ENCODE measurements at places on chromosomes 4 and X.

GRCh38 chr4:57158221-57158620 lies 48.0 kb upstream of the IGFBP7 start:
- DNase-seq, result no peak

DNA sequence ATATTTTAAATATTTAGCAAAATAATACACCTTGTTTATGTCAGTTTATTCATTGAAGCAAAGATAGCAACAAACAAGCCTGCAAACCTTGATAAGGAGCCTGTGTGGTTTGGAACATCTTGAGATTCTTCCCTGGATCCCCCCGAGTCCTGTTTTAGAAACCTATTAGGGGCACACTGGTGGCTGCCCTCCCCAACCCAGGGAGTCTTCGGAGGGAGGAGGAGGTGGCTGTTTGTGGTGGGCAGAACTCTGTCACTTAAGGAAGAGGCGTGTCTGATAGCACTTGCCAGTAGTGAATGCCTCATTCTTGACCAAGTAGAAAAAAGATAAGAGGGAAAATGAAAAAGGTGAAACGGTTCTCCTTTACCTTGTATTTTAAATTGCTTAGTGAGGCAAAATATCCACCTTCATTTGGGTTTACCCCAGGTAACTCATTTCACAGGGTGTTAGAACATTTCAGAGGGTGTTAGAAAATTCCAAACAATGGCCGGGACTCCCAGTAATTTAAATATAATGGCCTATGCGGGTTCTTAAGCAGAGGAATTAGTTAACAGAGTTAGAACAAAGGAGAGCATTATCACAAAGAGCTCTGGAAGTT lies 10.4 kb downstream of the KIT start:
- no peak for DNase-seq

DNA sequence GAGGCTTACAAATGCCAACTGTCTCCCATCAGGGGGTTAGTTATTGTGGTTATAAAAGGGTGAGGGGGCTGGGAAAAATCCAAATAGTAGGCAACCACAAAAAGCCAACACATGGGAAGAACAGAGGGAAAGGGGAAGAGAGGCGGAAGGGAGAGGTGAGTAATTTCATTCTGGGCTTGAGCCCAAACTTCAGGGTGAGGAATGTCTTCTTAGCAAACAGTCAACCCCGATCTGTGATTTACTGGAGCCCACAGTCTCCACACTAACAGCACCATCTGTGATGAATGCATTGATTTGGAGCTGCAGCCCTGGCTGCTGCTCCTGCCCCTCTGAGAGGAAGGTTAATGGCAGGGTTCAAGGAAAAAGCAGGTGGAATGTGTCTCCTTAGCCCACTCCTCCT lies 162.2 kb upstream of the GPR101 start:
- DNase-seq, result no peak

DNA sequence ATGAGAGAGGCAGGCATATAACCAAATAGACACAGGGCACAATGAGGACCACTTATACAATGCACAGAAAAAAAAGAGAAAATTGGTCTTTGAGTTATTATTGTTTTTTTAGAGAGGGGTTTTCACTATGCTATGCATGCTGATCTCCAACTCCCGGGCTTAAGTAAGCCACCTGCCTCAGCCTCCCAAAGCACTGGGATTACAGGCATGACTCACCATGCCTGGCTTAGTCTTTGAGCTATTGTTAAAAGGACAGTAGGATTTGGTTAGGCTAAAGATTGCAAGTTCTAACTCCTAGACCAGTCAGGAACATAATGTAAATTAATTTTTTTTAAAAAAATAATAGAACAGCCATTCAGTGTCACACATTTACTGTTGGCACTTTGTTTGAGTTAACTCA lies 340.1 kb downstream of the GPAT3 start:
- no peak for DNase-seq

DNA sequence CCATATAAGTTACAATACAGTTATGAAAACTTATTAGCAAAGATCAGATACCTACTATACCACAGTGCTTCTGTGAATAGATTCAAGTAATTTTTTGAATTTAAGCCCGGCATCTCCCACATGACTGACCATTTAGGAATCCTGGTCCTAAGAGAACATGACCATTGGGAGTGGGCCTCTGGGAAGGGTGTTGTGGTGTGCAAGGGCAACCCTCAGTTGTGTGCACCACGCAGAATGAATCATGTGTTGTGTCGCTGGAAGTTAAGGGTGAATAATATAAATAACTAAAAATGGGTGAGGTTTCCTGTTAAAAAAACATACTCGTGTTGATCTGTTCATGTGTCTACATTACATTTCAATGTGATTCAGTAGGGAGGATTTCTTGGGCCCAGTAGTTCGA lies 15.5 kb downstream of the CPE start:
- no peak for DNase-seq

GRCh38 chr4:70703619-70704214 lies 15.4 kb downstream of the UTP3 start:
- no peak for DNase-seq

DNA sequence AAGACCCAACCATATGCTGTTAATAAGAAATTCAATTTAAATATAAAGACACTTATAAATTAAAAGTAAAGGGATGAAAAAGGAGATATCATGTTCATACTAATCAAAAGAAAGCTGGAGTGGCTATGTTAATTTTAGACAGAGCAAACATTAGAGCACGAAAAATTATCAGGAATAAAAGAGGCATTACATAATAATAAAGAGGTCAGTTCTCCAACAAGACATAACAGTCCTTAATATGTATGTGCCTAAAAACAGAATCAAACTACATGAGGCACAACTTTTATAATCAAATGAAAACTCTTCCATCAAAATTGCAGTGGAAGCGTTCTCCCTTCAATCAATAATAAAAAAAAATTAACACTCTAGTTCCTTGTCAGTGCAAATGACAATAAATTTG lies 62.6 kb downstream of the ARHGEF6 start:
- no peak for DNase-seq

DNA sequence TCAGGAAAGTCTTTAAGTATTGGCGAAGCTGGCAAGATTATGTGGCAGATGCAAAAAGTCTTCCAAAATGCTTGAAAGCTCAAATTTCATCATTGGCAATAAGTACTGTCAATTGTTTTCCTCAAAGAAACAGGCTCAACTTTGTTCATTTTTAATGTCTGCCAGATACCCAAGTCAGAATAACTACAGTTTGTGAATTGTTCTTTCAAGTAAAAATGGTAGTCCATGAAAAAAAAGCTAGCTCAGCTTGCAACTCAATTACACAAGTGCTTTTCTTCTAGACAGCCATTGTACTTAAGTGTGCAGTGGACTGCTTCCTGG lies 70.5 kb downstream of the AFF1 start:
- DNase-seq, result no peak

GRCh38 chrX:28888416-28888815 lies 301.2 kb downstream of the IL1RAPL1 start:
- no peak for DNase-seq

DNA sequence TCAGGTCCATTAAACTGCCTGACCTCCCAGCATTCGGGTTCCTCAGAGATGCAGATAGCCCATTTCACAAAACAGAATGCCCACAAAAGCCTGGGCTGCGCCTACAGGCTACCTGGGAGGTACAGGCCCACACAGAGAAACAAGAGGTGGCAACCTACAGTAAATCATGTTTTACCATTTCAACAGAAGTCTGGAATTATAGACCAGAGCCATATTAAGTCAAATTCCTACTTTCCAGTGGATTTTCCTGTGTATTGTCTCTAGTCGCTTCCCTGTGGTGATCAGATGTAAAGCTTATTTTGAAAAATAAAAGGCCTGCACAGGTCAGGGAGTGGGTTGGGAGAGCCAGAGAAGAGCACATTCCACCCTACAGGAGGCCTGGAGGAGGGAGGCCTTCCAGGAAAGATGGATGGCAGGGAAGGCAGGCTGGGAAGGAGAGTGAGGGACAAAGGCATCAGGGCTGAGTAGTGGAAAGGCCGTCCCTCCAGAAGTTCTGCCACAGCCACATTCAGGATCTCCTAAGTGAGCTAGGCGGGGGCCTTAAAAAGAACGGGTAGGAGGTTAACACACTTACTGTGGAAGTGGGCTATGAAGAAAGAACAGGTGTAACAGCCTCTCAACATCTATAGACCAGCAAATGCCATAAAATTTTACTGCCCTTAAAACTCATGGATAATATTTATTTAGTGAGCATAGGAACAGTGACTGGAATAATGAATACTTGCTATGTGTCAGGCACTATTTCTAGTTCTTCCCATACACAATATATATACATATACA lies 19.0 kb upstream of the USO1 start:
- no peak for DNase-seq

DNA sequence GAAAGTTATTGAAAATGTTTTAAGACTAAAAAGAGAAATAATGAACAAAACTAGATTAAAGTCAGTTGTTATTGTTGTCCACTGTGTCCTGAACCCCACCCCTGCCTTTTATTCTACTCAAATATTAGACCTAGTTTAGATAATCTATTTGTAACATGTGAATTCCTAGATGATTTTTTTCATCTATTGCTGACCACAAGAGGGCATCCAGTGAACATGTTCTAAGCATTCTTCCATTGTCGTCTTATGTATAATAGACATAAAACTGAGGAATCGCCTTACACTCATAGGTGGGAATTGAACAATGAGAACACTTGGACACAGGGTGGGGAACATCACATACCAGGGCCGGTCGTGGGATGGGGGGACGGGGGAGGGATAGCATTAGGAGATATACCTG lies 36.4 kb upstream of the HPRT1 start:
- no peak for DNase-seq

DNA sequence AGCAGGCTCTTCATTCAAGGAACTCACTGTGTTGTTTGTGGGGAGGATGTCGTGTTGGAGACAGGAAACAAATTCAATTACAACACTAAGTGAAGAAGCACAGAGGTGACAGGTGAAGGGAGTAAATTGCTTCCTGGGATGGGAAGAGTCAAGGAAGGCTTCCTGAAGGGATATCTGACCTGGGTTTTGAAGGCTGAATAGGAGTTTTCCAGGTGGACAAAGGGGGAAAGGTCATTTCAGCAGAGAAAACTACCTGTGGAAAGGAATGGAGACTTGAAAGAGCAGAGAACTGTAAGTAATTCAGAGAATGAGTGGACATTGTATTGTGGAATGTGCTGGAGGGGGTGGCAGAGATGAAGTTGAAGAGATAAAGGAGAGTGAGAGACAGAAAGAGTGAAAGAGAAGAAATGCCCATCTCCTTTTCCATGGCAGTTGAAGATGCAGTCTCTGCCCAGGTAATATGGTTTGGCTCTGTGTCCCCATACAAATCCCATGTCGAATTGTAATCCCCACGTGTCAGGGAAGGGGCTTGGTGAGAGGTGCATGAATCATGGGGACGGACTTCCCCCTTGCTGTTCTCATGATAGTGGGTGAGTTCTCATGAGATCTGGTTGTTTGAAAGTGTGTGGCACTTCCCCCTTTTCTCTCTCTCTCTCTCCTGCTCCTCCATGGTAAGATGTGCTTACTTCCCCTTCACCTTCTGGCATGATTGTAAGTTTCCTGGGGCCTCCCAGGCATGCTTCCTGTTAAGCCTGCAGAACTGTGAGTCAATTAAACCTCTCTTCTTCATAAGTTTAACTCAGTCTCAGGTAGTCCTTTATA lies 205.7 kb upstream of the BCOR start:
- DNase-seq, result no peak

DNA sequence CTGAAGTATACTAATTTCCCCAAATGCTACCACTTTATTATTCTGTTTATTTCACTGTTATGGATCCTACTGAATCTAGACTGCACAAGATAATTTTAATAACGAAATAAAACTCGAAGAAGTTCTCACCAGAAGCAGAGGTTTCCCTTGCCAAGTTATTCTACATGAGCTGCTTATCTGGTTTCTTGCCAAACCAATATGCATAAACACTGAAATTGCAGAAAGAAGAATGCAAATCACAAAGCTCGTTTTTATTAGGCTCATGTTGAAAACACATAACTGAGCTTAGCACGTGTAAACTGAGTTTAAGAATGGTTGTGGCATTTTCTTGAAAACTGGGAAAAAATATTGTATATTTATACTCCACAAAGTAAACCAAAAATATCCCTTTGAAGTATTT lies 35.9 kb downstream of the GRID2 start:
- no peak for DNase-seq

Data from mucosa of descending colon (tissue), 3 donors.